Inflammatory macrophage treated with lipopolysaccharide for 4 hours (primary cell): ENCODE measurements at places on chromosomes 1 and 21.

GRCh38 chr1:110235834-110236682 is 25.9 kb downstream of the KCNC4 start:
- DNase-seq, result peak; percentile 79

GRCh38 chr1:101236516-101237228 is at the start of gene S1PR1:
Gene S1PR1, plus strand, starts transcription at chr1:101237019. Its CDS starts 1,966 bp downstream, at chr1:101238985.
- peak; percentile 30 for DNase-seq

GRCh38 chr1:246679794-246680177 is 44.4 kb upstream of the SCCPDH start:
- no peak for DNase-seq

DNA sequence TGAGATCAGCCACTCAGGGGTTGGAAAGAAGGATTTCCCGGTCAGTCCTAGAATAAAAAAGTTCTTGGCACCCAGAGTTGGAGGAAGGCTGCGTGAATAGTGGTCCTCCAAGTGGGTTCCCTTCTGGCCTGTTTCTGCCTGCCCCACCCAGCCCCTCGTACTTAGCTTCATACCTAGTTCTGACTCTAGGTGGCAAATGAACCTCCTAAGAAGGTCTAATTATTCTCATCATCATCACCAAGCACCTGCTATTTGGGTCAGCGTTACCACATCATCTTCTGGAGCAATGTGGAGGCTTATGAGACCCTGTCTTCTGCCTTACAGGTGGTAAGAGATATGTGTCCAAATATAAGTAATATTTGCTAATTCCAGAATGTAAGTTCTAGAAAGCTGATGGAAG is 35.9 kb upstream of the NFASC start:
- DNase-seq, result no peak

DNA sequence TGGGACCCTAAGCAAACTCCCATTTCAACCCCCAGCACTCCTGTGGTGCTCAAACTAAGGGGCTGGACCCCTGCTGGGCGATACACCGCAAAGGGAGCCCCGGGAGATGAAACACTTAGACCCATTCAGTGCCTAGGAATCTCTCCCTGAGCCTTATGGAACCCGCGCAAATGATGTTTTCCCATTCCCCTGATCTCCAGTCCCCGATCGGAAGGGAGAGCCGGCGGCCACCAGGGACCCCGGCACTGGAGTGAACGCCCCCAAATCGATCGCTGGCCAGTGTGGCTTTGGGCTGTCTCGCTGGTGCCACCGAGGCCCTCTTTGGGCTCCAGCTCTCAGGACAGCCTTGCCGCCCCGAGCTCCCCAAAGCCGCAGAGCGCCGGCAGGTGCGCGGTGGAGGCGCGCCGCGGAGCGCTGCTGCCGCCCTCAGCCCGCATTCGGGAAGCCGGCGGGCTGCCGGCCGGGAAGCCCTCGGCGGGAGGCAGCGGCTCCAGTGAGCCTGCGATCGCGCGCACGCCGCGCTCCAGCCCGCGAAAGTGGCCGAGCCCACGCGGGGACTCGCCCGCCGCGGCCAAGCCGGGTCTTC is 1.1 kb downstream of the PLXNA2 start:
- DNase-seq, result peak; percentile 10

DNA sequence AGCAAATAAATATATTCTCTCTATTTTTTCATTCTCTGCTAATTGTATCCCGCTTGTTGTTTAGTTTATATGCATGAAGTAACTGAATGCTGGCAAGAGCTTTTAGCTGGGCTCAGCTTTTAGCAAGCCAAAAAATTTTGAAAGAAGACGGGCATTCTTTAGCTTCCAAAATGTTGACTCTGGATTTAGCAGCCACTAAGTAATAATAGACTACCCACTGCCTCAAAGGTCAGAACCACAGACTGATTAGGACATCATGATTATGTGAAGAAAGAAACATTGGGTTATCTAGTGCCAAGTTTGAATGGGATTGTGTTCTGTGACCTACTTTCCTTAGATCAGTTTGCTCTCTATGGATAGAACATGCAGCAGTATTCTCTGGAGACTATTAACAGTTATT is 80.3 kb upstream of the DPH5 start:
- no peak for DNase-seq

DNA sequence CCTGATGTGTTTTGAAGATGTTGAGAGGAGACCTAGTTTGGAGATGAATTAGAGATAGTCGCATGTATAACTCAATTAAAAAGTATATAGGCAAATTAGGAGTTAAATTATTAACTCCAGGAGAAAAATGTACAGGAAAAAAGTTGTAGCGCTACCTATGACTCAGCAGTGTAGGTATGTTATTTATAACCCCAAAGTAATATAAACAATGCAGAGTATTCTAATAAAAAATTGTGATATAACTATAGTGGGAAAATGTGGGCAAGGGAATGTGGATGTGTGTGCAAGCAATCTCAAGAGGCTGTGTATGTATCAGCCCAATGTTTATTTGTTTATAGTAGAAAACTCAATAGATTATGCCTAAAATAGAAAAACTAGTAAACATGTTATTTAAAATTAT is 144.5 kb downstream of the BRINP2 start:
- DNase-seq, result no peak

DNA sequence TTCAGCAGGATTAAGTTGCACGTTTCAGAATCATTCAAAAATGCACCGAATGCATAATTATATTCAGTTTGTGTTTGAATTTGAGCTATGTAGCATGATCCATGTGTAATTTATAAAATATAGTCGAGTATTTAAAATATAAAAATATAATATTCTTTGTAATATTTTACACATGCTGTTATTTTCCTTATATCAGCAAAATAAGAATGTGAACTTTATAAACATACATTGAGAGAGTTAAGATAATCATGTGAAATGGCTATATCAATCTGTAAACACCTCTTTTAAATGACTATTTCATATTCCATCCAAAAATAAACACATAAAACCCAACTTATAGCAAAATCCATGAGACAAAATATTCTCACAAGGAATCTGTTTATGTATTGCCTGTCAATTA is 303.7 kb downstream of the LRRC7 start:
- DNase-seq, result no peak

DNA sequence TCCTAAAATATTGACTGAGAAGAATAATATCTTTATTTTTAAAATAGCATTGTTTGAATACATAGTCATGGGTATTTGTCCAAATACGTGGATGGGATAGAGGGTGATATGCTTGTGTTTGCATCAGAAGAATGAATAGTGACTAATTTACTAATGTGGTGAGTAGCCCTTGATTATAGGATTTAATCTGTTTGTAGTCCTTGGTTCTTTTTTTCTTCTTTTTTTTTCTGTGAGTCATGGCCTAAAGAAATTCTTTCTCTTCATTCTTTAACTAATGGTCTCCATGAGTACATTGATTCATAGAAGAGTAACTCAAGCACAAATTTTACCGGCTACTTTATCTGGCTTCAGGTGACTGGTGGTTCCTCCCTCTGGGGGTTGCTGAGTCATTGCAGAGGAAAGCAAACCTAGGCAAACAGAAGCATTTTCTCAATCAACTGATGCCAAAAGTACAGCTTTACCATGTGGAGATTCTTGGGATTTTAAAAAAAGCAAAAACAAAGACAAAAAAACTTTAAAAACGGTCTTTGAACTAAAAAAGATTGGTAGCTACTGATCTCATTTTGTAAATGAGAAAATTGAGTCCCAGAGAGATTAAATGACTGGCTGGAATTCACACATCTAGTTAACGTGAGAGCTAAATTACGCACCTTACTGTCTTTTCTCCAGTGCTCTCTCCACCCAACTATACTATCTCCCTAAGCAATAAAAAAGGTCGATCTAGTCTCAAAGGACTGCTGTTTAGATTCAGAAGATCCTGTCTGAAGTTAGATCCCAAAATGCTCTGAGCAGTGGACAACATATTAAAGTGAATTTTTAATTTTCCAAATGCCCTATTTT is 40.5 kb downstream of the AK5 start:
- no peak for DNase-seq

DNA sequence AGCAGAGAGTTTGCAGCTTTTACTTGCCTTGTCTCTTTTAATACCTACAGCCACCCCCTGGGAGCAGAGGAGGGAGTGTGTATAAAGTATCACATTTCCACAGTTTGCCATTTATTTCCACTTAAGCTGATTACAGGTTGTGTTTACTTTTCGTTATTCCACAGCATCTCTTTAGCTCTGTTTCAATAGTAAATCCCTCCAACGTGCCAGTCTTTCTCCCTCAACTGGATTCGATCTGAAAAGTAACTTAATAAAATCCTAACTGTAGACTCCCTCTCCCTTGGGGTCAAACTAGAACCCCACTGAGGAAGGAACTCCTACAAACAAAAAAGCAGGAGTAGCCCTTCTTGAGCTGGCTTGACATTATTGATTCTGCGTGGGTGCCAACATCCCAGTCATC is 3.1 kb upstream of the FCGR2A start:
- no peak for DNase-seq

- DNase-seq, result no peak
These were observed 13.6 kb upstream of the OR2B11 start for GRCh38 chr1:247471445-247472016.
